ENCODE measurements at places on chromosomes 6 and 20. TPM values are rescaled to one million over a fixed set of nuclear protein-coding genes. Genes with fewer than 3 reads are reported as not detected.

The SEL1L2 gene
- polyA plus RNA-seq: 3.1 TPM

DNA sequence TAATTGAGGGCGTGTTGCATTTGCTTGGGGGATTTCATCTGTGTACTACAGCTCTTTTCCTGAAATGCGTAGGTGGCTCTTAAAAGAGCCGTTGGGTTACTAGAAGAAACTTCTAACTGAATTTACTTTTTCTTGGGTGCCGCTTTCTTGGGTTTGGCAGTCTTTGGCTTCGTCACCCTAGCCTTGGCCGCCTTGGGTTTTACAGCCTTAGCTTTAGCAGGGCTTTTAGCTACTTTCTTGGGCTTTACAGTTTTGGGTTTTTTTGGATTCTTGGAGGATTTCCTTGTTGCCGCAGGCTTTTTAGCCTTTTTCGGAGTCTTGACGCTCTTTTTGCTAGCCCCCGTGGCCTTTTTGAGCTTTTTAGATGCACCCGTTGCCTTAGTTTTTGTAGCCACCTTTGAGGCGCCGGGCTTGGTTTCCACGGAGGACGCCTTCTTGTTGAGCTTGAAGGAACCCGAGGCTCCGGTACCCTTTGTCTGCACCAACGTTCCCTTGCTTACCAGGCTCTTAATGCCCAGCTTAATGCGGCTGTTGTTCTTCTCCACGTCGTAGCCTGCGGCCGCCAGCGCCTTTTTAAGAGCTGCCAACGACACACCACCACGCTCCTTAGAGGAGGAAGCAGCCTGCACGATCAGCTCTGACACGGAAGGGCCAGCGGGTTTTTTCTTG lies 54.5 kb downstream of the TRIM38 start:
- DNase-seq: no peak

DNA sequence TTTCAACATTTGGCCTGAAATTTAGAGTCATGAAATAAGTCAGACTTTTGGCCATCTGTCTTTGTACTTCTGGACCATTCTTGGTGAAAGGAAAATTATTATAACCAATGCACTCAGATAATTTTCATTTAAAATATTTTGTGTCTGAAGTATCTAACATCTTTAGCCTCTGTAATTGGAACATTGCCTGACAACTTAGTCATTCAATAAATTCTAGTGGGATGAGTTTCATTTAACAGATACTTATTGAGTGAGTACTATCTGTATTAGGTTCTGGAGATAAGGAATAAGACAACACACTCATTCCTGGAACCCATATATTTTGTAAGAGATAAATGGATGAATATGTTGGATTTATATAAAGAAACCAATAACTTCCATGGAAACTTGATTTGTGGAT lies 536.0 kb downstream of the BCKDHB start:
- no peak for DNase-seq

DNA sequence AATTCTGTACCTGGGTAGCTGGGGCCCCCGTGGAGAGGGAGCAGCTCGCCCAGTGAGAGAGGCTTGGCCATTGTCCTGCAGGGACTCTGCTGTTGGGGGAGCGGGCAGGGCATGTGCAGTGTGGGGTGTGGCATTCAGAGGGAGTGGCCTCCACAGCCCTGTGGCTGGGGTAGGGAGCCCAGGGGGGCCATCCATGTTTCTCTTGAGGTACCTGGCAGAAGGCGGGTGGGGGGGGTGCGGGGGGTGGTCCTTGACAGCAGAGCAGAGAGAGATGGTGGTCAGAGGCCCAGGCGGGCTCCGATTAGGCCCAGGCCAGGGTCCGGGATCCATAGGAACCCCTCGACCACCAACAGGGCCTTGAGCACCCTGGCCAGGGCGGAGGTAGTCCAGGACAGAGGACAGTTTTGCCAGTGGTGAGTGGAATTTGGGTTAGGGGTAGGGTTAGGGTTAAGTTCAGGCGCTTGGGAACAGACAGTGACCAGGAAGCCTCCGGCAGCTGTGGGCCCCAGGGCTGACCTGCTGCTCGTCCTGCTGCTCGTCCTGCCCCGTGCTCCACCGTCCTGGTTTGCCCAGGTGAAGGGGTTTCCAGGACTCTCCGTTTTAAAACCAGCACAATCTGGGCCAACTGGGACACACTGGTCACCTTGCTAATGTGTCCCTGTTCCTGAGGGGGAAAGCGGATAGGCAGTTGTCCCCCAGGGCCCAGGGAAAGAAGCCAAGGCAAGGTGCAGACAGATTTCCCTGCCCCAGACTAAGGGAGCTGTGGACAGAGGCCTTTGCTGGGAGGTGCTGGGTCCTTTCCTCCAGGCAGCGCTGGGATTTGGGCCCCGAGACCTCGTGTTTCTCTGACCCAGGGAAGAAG lies 24.8 kb upstream of the MYT1 start:
- no peak for DNase-seq

- no peak for DNase-seq
Measured at GRCh38 chr6:21099338-21100314, 493.9 kb upstream of the SOX4 start.

DNA sequence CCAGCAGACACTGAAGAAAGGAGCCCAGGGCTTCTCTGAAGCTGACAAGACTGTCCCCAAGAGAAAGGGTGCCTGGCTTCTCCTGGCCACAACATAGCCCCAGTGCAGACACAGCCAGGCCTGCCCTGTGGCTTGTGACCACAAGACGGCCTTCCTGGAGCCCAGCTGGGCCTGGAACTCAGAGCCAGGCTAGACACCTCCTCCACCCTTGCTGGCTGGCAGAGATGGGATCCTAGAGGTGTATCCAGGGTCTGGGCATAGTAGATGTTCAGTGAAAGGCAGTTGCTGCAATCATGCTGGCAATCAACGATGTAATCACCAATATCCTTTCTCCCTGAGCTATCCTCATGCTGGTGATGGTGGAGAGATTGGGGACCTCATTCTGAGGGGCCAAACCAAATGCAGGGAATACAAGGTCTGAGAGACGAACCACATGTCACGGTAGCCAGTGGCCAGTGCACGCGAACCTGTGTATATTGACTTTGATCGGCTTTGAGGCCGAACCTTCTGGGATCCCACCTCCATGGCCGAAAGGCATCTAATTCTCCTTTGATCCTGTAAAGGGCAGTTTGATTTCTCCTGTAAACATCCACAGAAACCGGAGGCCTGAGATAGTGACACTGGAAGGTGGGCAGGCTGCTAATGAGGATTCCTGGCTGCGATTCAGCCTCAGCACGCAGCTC lies 115.2 kb downstream of the PSMB1 start:
- DNase-seq: no peak

GRCh38 chr6:6686748-6687601 lies 98.5 kb downstream of the LY86 start:
- peak; percentile 96 for DNase-seq

The RNF8 gene
- polyA plus RNA-seq: 10.5 TPM

The RCAN2 gene
- polyA plus RNA-seq: 138 TPM

GRCh38 chr6:160258346-160259142 lies at the start of gene SLC22A2:
Gene SLC22A2 (minus strand): TSS chr6:160258821. CDS start chr6:160258757, 64 bp downstream.
- DNase-seq: peak; percentile 45

- DNase-seq: no peak
Measured at GRCh38 chr20:23008667-23009066, 26.4 kb upstream of the SSTR4 start.

The ADAM33 gene
- 3.2 TPM for polyA plus RNA-seq

GRCh38 chr6:160714731-160715316 lies 12.8 kb downstream of the PLG start:
- no peak for DNase-seq

The APCDD1L gene
- polyA plus RNA-seq: 0.37 TPM

DNA sequence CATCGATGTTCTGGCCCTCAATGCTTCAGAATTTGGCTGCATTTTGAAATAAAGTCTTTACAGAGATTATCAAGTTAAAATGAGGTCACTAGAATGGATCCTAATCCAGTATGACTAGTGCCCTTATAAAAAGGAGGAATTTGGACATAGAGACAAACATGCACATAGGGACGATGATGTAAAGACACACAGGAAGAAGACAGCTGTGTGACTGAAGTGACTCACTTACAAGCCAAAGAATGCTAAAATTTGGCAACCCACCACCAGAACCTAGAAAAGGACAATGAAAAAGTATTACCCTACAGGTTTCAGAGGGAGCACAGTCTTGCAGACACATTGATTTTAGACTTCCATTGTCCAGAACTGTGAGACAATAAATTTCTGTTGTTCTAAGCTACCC lies 322.8 kb upstream of the GJE1 start:
- DNase-seq: no peak

The OPN5 gene
- 0.53 TPM for polyA plus RNA-seq

The RAB44 gene
- not detected for polyA plus RNA-seq

GRCh38 chr20:15902493-15902892 lies 670.8 kb downstream of the KIF16B start:
- DNase-seq: no peak

DNA sequence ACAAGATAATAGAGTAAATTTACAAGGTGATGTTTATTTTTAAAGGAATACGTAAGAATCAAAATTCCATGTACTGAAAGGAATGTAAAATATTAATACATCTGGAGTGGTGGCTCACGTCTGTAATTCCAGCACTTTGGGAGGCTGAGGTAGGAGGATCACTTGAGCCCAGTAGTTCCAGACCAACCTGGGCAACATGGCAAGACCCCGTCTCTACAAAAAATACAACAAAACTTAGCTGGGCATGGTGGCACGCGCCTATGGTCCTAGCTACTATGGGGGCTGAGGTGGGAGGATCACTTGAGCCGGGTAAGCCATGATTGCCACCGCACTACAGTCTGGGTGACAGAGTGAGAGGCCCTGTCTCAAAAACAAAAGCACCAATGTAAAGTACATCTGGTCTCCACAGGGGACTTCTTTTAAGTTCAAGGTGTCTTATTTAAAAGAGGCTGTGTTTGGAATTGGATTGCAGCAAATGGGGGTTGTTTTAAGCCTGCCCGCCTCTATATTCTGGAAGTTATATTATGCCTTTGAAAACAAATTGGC lies 36.9 kb downstream of the ARID1B start:
- no peak for DNase-seq

The ANGPT4 gene
- polyA plus RNA-seq: 0.11 TPM

The EDN1 gene
- 6.9 TPM for polyA plus RNA-seq

GRCh38 chr20:43945391-43946205 lies 30.9 kb downstream of the TOX2 start:
- no peak for DNase-seq

DNA sequence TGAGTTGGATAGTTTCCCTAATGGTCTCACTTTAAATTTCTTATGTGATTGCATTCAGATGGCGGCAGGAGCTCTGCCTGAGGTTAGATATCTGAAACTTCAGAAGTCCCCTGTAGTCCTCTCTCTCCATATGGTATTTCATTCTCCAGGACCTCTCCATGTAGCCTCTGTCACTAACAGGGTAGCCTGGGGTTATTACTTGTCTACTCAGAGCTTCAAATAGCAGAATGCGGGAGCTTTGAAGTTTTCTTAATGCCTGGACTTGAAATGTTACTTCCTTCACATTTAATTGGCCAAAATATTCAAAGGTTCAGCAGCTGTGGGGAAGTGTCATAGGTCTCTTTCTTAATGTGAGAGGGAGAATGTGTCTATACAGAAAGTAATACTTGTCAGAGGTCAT lies 1370.4 kb downstream of the GRIK2 start:
- no peak for DNase-seq

GRCh38 chr6:131215219-131215618 lies 80.0 kb downstream of the AKAP7 start:
- peak; percentile 27 for DNase-seq

GRCh38 chr20:288956-289692 lies 1.4 kb downstream of the C20orf96 start:
- no peak for DNase-seq

DNA sequence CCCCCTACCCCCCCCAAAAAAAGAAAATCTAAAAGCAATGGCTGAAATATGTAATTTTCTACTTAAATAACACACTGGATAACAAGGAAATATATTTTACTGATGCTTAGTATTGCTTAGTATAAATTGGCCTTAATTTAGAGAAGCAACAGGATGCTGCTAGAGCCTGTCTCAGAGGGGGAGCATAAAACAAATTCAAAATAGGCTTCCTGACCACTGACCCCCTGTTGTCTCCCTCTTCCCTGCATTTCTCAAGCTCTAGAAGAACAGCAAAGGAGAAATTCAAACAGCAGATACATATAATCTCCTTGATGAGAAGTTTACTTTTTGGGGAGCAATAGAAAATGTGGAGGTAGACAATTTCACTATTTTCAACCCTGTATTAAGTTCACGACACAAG lies 631.1 kb upstream of the GJE1 start:
- DNase-seq: no peak

The CARMIL1 gene
- 5.1 TPM for polyA plus RNA-seq

GRCh38 chr20:33811776-33812151 lies 616 bp downstream of the CHMP4B start:
- DNase-seq: no peak
